ENCODE measurements at places on chromosomes 1 and 21.

- no peak for DNase-seq
Observed at GRCh38 chr21:14900611-14901010, 164.2 kb downstream of the NRIP1 start.

- no peak for DNase-seq
Observed at GRCh38 chr1:46053734-46054133, 78.7 kb downstream of the PIK3R3 start.

- DNase-seq: no peak
Observed at GRCh38 chr1:15944308-15945010, 31.4 kb downstream of the ZBTB17 start.

- no peak for DNase-seq
Observed at GRCh38 chr1:183029591-183030000, 6.4 kb downstream of the LAMC1 start.

DNA sequence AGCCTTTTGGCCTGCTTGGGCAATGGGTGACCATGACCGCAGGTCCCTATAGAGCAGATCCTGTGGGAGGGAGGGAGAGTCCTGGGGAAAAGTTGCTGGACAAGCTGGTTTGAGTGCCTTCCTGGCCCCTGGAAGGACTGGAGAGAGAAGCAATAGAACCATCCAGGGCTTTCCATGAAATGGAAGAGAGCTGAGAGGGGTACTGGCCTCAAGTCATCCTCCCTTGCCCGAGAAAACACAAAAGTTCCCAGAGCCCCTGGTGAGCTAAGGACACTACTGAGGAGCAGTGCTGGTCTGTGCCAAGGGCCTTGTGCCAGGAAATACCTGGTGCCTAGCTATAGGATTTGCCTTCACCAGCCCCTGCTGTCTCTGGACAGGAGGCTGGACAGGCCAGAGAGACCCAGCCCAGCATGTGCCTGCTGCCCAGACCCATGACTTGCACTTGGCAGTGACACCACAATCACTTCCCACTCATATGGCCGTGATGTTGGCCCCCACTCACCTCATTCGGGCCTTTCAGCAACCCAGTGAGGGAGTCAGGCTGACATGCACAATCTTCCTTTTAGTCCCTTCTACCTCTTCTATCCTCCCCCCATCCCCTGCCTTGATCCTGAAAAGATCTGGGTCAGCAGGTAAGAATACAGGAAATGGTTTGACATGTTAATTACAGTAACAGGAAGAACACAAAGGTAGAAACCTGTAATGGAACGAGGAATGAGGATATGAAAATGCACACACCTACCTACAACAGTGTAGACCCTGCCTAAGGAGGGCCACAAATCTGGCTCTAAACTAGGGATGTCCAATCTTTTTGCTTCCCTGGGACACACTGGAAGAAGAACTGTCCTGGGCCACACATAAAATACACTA lies 7.0 kb downstream of the SH3BP5L start:
- DNase-seq: no peak

DNA sequence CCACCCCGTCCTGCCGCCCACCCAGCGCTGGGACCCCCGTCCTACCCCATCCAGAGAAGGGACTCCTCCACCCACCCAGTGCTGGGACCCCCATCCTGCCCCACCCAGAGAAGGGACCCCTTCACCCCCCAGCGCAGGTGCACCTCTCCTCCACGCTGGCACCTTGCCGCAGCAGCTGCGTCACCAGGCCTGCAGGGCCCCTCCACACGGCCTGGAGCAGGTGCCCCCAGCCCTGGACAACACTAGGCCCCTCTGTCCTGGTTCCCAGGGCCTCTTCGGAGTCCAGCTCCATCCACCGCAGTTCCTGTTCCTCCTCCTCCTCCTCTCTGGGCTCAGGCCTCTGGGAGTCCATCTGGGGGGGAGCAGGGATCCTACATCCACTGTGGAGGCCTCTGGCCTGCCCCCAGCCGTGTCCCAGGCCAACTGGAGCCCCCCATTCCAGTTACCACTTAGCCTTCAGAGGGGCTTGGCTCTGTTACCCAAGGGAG lies 378 bp downstream of the ANKRD65 start:
- no peak for DNase-seq

Measured in T-helper 17 cell (primary cell).